A549 treated with DMSO at 1 μM for 4 hours (cell line): ENCODE measurements at places on chromosomes 5 and 9. TPM values are rescaled to one million over a fixed set of nuclear protein-coding genes. Genes with fewer than 3 reads are reported as not detected.

Gene NUTM2F
- total RNA-seq: not detected in 5 replicates

Gene KIF12
- 1.4 to 2.8 TPM (median 2.0 TPM) in 5 replicates for total RNA-seq

Gene OR1L4
- total RNA-seq: not detected in 5 replicates

Gene MARCOL
- total RNA-seq: not detected in 5 replicates

Gene LCN15
- total RNA-seq: not detected in 5 replicates

Gene PTCD2
- total RNA-seq: 8.7 to 13.4 TPM (median 10.8 TPM) in 5 replicates

Gene UIMC1
- 41.7 to 46.4 TPM (median 44.3 TPM) in 5 replicates for total RNA-seq

Gene TTC16
- total RNA-seq: 0.03 TPM in 1 of 5 replicates, not detected in the others

Gene TMEFF1
- total RNA-seq: 0.69 to 1.5 TPM (median 1.1 TPM) in 5 replicates

Gene PSD2
- total RNA-seq: 0.02 to 0.05 TPM (median 0.04 TPM) in 5 replicates

Gene PCDHGA11
- total RNA-seq: not detected in 5 replicates
